ENCODE measurements at places on chromosomes 12 and 14.

- no peak for DNase-seq
Measured at GRCh38 chr12:63066782-63067181, 84.2 kb downstream of the AVPR1A start.

GRCh38 chr12:57765003-57765697 lies 1.7 kb downstream of the CYP27B1 start:
- DNase-seq, result no peak

GRCh38 chr14:102323102-102323501 lies 3.6 kb downstream of the ZNF839 start:
- peak; percentile 88 for DNase-seq

GRCh38 chr14:36522972-36523715 lies 3.1 kb upstream of the NKX2-1 start:
- DNase-seq, result no peak

DNA sequence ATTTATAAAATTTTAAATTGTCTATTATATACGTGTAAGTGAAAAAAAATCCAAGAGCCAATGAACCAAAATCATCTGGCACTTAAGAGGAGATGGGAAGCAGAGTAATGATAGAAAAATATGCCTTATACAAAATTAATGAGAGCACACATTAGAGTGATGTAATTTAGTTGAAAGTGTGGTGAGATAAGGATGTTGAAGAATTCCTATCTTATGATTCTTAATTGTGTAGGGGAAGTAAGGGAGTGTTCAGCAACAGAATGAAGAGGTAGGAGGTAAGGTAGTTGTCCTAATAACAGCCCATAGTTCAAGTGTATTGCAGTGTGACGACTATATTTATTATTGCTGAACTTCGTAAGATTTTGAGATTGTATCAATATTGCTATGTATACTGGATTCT lies 843.4 kb upstream of the FLRT2 start:
- no peak for DNase-seq

- DNase-seq, result no peak
Measured at GRCh38 chr12:64497484-64497883, 45.6 kb downstream of the TBK1 start.

DNA sequence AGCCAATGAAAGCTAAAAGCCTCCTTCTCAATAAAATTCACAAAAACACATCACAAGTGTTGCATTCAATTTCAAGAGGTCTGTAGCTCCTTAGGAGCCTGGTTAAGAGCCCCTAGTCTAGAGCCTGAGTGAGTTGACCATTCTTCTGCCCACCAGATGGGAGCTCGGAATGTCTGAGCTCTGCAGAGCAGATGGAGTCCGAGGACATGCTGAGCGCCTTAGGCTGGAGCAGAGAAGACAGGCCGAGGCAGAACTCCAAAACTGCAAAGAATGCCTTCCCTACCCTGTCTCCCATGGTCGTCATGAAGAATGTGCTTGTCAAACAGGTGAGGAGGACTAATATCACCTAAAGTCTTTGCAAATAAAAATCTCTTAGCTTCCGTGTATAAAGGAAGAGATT lies 11.6 kb downstream of the CIPC start:
- no peak for DNase-seq

DNA sequence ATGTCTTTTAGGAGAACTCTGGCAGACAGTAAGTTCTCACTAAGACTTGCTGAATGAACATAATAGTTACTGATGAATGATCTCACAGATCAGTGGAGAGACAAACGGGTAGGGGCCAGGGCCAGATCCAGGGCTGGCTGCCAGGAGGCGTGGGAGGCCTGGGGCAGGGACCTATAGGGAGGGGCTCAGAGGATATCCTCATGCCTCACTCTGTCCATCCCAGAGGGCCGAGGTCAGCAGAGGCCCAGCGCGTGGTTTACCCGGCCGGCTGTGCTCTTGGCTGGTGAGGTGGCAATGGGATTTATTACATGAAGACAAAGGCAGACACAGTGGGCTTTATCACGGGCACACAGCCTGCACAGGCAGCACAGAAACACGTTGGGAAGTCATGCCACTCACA lies 85.4 kb downstream of the CHGA start:
- peak; percentile 20 for DNase-seq

DNA sequence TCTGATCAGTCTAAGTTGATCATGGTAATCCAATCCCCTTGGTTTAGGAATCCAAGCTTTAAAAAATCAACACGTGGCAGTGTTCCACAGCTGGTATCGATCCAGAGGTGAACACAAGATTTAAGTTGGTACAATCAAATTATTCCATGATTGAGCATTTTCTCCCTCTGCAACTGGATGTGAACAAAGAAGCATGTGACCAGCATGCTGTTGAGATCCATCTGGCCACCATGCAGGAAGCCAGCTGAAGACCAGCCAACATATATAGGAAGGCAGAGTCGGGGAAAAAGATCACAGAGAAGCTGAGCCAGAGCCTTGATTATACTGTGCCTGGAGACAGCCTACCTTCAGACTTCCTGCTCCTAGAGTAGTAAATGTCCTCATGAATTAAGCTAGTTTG lies 158.3 kb downstream of the SEC23A start:
- DNase-seq, result no peak

DNA sequence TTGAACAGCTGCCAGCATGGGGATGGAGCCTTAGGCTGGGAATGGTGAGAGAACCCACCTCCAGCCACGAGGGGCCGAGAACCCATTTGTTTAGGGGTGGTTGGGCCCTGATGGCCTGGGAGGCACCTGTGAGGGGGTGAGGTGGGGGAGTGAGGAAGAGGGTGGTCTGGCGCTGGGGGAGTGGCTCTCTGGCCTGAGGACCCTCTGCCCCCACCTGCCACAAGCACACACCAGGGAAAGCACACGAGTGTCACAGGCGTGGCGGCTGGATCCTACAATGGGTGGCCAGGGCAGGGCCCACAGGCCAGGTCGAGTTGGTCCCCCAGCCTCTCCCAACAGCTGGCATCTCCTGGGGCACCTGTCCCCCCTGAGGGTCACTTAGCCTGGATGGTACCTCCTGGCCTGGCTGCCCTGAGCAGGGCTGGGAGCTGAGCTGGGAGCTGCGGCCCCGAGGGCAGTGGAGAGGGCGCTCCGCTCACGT lies 340.5 kb downstream of the TMEM121 start:
- DNase-seq, result no peak

DNA sequence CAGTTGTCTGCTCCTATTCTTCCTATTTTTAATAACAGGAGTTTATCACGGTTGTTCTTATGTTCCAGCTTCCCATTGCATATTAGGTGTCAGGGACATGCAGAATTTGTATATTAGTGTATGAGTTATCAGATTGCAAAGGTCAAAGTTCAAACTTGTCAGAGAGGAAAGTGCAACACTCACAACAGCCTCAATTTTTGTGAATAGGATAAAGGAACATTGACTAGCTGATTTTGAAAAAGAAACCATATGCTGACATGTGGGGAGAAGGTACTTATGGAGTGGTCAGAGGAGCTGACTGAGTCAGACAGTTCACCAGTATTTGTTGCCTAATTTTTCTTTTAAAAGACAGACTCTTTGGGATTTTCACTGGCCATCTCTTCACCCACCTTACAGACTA lies 222.1 kb downstream of the C12orf50 start:
- DNase-seq, result no peak

- no peak for DNase-seq
Measured at GRCh38 chr14:68881396-68881795, 88.5 kb upstream of the ZFP36L1 start.

GRCh38 chr14:103315351-103315911 lies 18.6 kb upstream of the EIF5 start:
- DNase-seq, result peak; percentile 66

DNA sequence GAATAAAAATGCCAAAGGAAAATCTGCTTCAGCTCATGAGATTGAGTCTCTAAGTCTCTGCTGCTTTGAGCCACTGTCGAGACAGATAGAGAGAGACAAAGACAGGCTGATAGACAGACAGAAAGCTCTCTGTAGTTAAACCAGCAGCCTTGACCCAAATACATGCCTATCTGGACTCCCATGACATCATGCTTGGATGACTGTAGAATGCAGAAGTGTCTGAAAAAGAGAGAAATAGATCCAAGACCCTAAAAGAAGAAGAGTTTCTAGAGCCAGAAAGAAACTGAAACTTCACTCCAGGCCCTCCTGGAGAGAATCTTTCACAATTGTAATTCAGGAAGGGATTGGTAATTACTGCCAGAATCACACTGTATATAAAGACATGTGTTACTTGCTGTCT lies 122.6 kb upstream of the PLXNC1 start:
- no peak for DNase-seq

DNA sequence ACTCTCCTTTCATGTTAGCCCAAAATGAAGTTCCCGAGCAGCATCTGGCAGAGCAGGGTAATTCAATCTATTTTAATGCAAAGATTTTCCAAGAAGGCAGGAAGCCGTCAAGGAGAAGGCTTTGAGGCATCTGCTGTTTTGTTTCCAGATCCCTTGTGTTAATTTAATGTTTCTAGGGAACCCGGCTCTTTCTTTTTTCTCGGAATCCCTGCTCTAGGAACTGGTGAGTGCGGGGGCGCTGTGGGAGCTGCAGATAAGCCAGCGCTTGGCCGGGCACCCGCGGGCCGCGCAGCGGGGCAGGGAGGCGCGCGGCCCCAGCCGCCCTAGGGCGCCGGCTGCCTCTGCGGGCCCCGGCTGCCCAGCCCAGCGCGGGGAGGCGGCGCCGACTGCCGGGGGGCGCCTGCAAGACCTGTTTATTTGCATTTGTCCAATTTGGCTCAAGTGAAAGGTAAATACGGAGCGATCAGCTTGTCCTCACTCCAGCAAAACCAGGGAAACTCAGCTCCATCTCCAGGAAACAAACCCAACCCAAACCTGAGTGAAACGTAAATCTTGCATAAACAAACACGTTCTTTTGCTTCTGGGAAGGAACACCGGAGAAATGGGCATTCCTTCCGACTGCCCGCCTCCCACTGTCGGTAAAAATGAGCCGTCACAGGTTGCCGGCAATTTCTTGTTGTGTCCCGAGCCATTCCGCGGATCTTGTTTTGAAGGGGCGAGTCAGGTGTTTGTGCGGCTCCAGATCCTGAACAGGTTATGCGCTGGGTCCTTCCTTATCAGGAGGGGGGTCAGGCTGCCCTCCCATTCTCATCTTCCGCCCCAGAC lies 65.1 kb downstream of the CRADD start:
- DNase-seq, result peak; percentile 71

GRCh38 chr14:91573528-91573893 lies 63.4 kb upstream of the PPP4R3A start:
- no peak for DNase-seq

GRCh38 chr12:74889563-74890236 lies 319.9 kb downstream of the KCNC2 start:
- DNase-seq, result peak; percentile 17

DNA sequence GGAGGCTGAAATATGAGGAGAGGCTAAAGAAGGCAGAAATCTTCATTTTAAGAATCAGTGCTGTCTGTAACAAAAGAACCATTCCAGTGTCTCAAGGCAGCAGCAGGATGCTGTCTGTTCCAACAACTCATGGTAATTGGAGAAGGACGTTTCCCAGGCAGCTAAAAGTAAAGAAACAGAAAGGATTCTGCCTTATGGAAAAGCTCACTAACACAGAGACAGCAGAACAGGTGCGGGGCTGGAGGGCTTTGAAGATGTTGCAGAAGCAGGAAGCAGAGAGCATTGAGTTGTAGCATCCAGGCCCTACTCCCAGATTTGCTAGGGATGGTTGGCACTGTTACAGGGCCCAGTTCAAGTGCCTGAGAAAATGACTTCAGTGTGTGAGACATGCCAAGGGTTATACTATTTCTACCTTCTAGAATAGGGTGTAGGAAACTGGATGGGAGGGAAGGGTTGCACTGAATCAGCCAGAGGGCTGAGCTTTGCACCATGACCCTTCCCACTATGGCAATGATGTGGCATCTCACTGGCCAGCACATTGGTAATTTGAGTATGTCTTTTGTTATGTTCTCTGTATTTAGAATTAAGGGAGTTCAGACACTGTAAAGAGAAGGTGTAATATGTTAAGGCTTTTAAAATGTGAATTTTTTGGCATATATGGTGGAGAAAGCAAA lies 160.0 kb upstream of the FBXO33 start:
- no peak for DNase-seq

- DNase-seq, result no peak
Measured at GRCh38 chr12:13368971-13369370, 172.4 kb downstream of the EMP1 start.

- DNase-seq, result peak; percentile 60
Measured at GRCh38 chr12:55797068-55797467, 20.5 kb downstream of the SARNP start.

GRCh38 chr12:75270157-75270556 lies 60.0 kb downstream of the CAPS2 start:
- no peak for DNase-seq

DNA sequence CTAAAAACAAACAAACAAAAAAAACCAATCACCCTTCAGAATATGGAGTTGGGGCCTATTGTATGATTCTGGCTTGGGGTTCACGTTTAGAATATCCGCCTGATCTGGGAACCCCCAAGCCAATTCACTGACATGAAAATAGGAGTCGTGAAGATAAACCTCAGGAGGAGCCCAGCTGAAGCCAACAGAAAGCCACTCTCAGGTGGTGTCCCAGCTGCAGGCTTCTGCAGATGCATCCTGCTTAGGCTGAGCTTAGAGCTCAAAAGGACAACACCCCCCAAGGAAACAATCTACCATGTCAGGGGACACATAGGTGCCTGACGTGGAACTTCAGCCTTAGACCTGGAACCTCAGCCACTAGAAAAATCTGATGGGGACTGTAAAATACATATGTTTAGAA lies 51.9 kb downstream of the SYNE3 start:
- DNase-seq, result no peak

DNA sequence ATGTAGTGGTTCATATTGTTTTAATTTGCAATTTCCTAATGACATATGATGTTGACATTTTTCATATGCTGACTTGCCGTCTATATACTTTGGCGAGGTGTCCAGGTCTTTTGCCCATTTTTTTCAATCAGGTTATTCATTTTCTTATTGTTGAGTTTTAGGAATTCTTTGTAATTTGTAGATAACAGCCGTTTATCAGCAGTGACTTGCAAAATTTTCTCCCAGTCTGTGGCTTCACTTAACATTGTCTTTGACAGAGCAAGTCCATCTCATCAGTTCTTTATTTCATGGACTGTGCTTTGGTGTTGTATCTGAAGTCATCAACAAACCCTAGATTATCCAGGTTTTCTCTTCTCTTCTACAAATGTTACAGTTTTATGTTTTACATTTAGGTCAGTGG lies 12.6 kb upstream of the KLHDC2 start:
- DNase-seq, result no peak

DNA sequence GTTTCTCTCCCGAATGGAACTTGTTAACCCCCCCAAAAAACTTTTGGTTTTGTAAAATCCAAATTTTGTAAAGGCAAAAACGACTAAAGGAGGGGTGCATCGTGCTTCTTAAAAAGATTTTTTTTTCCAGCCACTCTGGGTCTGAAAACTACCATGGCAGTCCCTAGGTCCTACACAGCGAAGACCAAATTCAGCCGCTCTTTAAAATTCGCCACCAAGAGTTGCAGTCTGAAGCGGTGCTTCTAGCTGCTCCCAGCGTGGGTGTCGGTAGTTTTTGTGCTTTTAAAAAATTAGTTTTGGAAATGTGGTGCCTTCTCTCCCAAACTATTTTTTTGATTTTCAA lies 873 bp upstream of the GSC start:
- DNase-seq, result no peak

DNA sequence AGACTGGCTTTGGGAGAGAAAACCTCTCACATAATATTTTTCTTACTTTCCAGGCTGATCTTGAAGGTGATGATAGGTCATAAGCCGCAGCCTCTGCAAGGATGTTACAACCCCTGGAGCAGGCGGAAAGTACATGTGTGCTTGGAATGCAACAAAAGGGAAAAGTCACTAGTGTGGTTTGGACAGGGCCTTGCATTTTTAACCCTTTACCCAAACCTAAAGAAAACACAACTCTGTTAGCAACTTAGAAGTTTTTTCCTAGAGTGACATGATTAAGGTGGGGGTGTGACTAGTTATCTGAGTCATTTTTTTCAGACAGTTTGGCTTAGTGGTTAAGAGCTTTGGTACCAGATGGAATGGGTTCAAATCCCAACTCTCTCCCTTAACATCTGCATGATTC lies 97.0 kb downstream of the TMEM30B start:
- DNase-seq, result peak; percentile 98

Measured in AG10803 (cell line).